CD4-positive, alpha-beta T cell treated with Interleukin-21 for 1 hour (primary cell): ENCODE measurements at places on chromosomes 1 and 21.

- no peak for DNase-seq
Measured at GRCh38 chr21:15359251-15359650, 294.5 kb upstream of the NRIP1 start.

- DNase-seq, result no peak
Measured at GRCh38 chr1:12457771-12458170, 160.2 kb downstream of the DHRS3 start.

GRCh38 chr1:204760350-204760749 is 74.8 kb upstream of the LRRN2 start:
- DNase-seq, result no peak

DNA sequence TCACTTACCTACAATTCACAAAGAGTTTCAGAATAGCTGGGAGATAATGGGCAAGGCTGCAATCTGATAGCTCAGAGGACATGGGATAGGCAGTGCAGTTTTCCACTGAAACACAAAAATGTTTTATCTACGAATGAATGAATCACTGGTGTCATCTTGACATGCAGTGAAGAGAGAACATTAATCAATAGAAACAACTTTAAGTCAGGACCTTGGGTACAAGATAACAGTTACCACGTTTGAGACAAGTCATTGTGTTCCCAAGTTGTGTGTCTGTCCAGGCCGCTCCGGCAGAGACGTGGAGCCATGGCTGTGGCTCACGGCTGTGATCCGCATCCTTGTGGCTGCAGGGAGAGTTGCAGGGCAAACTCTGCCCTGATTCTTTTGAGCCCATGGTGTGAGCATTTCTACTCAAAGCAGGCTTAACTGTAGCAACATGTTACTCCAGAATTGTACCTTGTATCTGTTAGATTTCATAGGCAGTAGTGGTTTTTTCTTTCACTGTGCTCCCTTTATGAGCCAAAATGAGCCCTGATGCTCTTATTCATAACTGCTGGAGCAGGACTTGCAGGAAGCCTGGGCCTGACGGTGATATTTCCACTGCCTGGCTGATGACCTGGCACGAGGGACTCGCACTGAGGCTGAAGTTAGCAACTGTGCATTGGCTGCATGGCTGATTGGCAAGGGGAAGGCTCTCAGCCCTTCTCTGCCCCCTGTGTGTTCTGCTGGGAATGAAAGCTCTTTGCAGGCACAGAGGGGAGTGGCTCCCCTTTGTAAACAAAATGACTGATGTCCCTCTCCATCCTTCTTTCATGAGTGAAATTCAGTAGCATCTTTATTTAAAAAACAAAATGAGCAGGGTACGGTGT is 465.2 kb downstream of the AJAP1 start:
- DNase-seq, result no peak

GRCh38 chr1:189804352-189804751 is 673.3 kb downstream of the BRINP3 start:
- DNase-seq, result no peak

DNA sequence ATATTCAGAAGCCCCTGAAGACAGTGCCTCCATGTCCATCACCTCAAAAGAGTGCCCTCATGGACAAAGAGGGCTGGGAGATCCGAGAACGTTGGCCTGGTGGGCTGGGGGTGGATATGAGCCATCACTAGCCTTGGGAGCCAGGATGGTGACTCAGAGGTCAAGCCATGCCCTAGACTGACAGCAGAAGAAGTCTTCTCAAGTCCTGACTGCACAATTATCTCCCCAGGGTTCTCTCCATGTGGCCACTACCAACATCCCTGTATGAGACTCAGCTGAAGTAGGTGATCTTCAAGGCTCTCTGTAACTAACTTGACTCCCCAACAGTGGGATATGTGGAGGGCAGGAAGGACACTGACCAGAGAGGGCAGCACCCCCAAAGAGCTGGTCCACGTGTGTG is 7.1 kb upstream of the USF1 start:
- DNase-seq, result no peak

GRCh38 chr1:116585886-116586285 is 15.1 kb upstream of the CD58 start:
- no peak for DNase-seq
